AG20443 (cell line): ENCODE measurements at places on chromosomes 1 and 21.
A peak's percentile ranks its signal among the peaks of the same experiment; 100 is the strongest.

- peak; percentile 69 for DNase-seq
Measured at GRCh38 chr1:244730153-244730933, 77.4 kb downstream of the DESI2 start.

DNA sequence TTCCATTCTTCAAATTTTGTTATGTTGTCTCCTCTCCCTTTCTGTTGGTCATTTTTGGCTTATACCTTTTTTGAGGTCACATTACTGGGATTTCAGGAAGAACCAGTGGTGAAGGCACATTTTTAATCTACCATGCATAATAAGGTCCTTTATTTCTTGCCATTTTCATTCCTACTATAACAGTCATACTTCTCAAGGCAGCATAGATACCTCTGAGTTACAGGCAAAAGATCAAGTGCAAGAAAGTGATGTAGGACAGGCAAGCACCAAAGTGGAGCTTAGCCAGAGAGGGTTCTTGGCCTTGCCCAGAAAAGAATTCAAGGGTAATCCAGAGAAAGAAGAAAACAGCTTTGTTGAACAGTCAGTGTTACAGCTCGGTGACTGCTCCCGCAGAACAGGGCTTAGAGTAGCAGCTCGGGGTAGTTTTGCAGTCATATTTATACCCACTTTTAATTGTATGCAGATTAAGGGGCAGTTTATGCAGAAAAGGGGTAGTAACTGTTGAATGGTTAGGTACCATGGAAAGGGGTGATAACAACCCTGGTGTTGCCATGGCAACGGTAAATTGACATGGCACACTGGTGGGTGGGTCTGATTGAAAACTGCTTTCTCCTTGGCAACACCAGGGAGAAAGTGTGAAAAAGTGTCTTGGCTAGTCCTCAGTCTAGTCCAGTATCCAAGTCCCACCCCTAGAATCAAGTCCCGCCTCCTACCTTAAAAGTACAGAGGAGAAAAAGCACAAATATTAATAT, 39.6 kb upstream of the DOCK7 start:
- peak; percentile 20 for DNase-seq

GRCh38 chr1:213661302-213661701, 326.5 kb upstream of the PROX1 start:
- DNase-seq = no peak

- no peak for DNase-seq
Measured at GRCh38 chr1:23581219-23581618, 21.9 kb upstream of the ID3 start.

DNA sequence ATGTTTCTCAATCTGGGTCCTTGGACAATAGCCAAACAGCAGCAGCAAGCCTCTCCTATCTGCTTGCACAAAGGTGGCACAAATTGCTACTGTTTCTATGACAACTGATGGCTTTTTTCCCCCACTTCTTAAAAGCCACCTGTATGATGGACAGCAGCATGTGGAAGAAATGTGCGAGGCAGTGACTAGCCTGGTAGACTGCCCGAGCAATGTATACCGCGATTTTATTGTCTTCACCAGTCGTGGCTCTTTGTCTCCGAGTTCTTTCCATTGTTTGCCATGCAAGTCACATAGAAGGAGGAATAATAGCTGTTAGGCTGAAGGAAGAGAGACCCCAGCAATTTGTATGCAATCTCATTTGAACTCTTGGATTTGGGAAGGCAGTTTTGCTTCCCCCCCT, 79.4 kb downstream of the S1PR1 start:
- DNase-seq = no peak

GRCh38 chr1:163528710-163529348, 207.1 kb downstream of the NUF2 start:
- peak; percentile 36 for DNase-seq

DNA sequence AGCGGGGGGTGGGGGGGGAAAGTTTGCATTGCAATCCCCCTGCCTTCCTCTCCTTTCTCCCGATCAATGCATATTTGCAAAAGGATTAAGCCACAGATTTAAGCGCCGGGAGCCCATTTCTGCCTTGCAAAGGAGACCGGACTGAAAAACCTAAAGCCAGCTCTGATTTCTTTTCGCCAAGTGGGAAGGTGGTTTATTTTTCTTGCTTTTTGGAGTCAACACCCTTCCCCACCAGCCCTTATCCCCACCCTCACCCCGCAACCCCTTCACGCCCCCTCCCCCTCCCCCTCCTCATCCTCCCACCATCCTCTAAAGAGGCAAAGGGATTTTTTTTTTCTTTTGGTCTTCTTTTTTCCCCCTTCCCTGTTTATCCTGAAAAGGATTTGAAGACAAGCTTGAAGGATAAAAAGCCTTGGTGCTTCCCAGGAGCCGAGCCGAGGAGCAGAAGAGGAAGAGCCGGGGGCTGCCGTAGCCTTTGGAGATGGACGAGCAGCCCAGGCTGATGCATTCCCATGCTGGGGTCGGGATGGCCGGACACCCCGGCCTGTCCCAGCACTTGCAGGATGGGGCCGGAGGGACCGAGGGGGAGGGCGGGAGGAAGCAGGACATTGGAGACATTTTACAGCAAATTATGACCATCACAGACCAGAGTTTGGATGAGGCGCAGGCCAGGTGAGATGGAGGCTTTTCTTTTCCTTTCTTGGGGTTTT, 513 bp downstream of the PBX1 start:
- DNase-seq = peak; percentile 30

GRCh38 chr1:151108331-151108730, 37.8 kb downstream of the GABPB2 start:
- no peak for DNase-seq

- no peak for DNase-seq
Measured at GRCh38 chr21:36902793-36903192, 63.7 kb downstream of the HLCS start.

- DNase-seq = no peak
Measured at GRCh38 chr1:203036135-203036534, 9.8 kb downstream of the PPFIA4 start.

DNA sequence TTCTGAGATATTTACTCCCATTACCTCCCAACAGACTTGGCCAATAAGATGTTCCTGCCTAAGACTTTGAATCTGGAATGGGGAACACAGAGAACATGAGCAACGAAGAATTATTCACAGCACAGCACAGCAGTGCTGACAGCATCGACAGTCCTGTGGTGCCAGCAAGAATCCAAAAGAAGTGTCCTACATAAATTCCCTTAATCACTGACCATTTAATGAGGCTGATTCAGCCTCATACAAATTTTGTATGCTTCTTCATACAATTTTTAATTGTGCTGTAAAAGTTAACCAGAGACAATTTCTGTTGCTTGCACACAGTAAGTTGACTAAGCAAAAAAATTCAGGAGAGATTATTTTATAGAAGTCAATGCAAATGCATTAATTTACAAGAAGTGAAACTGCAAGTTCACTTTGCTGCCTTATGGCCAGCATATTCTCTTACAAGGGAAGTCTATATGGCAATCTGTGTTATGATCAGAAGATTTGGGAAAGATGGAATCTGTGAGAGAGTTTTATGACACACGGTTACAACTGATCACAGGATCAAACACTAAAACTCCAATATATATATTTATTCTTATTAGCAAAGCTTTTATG, 855.9 kb downstream of the LTN1 start:
- no peak for DNase-seq

DNA sequence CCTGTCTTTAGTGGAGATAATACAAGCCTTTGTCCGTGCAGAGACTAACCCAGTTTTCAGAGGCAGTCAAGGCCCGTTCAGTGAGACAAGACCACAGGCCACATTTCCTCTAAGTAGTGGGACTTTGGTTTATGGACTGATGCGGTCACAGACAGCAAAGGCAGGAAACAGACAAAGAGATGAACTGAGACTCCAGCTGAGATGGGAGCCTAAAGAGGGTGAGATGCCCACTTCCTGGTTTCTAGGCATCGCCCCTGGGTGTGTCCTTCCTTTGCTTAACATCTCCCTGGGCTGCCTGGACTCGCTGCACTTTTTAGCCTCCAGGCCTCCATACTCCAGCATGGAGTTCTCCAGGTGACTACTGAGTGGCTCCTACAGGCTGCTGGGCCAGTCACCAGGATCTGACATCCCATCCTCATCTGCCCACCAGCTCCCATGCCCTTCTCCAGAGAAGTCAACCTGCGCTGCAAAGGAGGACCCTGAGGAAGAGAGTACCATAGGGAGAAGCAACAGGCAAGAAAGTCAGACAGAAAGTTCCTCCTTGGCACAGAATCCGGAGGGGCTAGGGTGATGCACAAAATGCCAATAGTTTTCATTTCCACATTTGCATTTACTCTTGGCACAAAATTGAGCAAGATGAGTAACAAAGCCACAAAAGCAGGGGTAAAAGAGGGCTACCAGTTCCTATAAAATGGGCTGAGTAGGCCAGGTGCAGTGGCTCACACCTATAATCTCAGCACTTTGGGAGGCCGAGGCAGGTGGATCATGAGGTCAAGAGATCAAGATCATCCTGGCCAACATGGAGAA, 15.1 kb downstream of the THEMIS2 start:
- no peak for DNase-seq

GRCh38 chr1:20107351-20107750, 12.0 kb downstream of the PLA2G2D start:
- no peak for DNase-seq
